ENCODE measurements at places on chromosomes 6 and 20.

- DNase-seq = no peak
Observed at GRCh38 chr6:27617046-27617687, 144.3 kb upstream of the ZNF184 start.

DNA sequence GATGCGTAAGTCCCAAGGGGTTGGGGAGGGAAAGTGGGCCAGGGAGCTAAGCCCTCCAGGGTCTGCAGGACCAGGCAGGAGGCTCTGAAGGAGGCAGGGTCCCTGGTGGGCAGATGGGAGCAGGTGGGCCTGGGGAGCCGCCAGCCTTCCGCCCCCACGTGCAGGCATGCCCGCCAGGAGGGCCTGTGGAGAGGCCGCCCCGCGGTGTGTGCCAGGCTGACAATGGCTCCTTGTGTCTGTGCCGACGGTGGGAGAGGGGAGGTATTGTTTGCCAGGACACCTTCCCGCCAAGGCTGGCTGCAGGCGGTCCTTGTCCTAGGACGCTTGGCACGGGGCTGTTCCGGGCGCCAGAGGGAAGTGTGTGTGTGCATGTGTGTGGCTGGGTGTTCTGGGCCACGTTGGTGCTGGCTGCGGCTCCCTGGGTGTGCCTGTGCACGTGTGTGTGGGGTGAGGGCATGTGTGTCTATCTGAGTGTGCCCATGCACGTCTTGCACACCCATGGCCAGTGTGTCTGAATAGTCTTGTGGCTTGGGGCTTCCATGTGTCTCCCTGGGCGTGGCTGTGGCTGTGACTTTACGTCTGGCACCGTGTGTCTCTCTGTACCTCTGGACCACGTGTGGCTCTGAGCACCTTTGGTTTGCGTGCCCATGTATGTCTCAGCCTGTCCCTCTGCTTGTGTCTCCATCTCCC is 153.0 kb downstream of the CEBPB start:
- DNase-seq = no peak

GRCh38 chr6:143260857-143261256 is 189.6 kb downstream of the ADAT2 start:
- DNase-seq = no peak

DNA sequence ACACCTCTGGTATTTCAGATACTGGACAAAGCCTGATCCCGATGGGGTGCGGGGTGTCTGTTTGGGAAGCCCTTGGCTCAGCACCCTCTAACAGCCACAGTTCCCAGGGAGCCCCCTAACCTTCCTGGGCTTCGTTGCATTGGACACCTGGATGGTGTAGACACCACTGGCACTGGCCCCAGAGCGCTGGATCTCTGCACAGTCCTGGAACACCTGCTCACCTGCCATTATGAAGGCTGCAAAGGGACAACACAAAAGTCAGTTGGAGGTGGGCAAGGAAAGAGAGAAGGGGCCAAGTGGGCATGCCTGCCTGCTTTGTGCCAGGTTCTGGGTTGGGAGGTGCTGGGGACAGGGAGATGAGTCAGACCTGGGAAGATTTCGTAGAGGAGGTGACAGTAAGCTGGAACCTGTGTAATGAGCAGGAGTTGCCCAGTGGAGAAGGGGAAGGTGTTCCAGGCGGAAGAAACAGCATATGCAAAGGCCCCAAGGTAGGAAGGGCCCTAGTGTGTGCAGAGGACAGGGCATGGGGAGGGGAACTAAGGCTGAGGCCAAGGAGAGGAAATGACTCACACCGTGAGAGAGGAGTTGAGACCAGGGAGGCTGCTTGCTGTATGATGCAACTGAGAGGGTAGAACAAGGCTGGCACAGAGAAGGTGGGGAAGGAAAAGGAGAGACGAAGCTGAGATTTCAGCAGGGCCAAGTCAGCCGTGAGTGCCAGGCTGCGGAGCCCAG is 34.9 kb downstream of the ANGPT4 start:
- no peak for DNase-seq

DNA sequence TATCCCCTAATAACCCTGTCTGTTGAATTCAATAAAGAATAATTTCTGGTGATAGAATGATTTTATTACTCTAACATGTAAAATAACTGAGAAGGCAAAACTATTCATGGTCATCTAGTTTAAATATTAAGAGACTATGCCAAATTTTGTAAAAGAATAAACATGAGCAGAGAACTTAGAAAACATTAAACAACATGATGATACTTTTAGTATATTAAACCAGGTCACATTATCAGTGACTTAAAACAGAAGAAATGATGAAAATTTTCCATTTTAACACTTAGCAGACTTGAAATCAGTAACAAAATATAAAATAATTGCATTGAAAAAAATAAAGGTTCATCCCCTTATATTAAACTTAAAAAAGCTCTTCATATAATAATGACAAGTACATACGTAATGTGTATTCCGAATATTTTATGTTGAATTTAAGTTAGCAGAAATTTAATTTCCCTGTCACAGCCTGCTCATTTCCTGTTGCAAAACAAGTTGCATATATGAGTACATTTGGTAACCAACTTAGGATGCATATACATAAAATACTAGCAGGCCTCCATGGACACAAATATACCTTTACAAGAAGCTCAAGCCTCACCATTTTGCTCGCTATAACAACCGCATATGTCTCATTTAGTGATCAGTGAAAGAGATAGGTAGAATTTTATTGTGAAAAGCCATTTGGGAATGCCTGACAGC is 40.6 kb downstream of the DTNBP1 start:
- DNase-seq = no peak

- no peak for DNase-seq
Observed at GRCh38 chr6:129662980-129663431, 47.0 kb downstream of the ARHGAP18 start.

- no peak for DNase-seq
Observed at GRCh38 chr6:131005439-131006016, 57.5 kb downstream of the EPB41L2 start.

DNA sequence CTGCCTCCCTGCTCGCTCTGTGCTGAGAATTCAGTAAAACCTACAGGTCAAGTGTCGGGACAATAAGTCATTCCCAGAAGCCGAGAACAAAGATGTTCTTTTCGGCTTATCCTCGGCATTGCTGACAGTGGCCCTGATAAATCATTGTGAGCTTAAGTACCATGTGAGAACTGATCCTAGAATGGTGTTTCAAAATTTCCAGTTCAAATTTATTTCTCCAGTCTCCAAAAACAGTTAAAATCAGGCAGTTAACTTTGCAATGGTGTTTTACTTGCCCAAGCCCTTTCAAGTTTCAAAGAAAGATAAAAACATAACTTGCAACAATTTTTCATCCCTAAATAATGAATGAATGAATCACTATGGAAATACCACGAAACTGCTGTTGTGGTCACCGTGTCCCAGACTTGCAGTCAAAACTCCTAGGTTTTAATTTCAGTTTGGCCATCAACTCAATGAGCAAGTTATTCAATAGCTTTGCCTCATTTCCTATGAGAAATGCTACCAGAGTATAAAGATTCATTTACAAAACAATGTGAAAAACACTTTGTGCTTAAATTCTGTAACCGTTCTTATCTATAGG is 4.3 kb downstream of the ATP5F1E start:
- no peak for DNase-seq

DNA sequence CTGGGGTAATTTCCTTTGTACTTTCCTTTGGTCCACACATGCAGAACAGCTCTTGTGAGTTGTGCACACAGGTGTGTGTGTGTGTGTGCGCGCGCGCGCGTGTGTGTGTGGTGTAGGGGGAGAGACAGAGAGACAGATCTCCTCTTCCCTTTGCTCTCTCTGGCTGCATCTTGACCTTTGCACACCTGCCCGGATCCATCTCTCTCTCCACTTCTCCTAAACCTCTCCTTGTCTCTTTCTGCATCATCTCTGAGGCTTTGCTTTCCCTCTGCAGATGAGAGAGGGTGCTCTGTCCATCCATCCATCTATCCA is 67.0 kb downstream of the SRC start:
- DNase-seq = no peak

DNA sequence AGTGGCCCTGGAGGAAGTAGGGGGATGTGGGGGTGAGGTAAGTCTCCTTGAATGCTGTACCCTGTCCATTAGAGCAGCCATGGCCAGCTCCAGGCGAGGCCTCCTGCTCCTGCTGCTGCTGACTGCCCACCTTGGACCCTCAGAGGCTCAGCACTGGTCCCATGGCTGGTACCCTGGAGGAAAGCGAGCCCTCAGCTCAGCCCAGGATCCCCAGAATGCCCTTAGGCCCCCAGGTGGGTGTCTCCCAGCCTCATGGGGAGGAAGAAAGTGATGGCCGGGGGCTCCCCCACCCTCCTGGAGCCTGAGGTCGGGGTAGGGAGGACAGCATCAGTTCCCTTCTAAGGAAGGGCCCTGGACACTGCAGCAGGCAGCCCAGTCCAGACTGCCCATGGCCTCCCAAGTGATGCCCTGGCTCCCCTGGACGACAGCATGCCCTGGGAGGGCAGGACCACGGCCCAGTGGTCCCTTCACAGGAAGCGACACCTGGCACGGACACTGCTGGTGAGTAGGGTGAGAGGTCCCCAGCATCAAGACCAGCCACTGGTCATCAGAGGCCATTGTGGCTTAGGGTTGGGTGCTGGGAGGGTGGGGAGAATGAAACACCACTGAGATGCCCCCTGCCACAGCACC is 1.0 kb downstream of the GNRH2 start:
- no peak for DNase-seq

DNA sequence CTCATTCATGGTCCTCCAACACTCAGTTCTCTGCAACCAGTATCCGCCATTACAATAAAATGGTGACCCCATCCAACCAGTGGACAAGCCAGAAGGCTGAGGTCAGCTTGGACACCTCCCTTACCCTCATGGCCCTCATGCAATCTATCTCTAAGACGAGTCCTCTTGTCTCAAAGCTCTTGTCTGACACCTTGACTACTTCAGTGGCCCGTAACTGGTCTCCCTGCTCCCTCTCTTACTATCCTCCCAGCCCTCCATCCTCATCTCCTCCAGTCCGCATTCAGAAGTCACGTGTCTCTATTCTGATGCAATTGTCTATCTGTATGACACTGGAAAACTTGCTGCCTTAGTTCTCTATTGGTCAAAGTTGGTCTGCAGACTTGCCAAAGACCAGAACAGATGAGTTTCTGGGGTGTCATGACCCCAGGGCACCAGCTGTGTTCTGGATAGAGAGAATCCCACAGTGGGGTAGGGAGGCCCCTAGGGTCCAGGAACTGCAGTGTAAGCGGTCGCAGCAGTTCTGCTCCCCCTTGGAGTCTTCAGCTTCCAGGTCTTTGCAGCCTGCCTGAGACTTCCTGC is 59.6 kb upstream of the RNF24 start:
- DNase-seq = no peak

DNA sequence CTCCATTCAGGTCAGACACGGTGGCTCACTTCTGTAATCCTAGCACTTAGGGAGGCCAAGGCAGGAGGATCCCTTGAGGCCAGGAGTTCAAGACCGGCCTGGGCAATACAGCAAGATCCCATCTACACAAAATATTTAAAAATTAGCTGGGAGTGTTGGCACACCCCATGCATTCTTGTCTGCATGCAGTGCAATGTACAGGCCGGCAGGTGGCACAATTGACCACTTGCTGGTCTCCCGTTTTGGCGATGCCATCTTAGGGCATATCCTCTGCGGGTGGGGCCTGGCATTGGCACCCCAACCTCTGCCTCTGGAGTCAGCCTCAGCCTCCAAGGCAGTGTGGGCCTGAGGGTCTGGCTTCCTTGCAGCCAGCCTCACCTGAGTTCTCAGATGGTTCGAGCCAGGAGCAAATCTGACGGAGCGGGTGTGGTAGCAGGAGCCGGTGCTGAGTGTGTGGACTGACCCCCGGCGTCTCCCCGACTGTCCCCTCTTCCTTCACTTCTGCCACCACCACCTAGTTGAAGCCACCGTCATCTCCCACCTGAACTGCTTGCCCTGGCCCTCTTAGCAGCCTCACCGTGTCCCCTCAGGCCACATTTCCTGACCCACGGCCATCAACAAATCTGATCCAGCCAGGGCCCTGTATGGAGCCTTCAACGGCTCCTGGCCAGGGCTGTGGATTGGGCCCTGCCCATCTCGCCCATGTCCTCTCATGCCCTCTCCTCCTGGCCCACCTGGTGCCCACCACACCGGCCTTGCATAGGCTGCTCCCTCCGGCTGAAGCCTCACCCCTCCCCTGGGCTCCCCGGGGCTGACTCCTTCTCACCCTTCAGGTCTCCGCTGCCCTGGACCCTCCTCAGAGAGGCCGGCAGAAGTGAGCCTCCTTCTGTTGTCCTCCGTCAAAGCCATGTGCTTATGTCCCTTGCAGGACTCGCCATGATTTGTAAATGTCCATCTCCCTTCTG is 44.0 kb downstream of the EFCAB8 start:
- peak; percentile 35 for DNase-seq

DNA sequence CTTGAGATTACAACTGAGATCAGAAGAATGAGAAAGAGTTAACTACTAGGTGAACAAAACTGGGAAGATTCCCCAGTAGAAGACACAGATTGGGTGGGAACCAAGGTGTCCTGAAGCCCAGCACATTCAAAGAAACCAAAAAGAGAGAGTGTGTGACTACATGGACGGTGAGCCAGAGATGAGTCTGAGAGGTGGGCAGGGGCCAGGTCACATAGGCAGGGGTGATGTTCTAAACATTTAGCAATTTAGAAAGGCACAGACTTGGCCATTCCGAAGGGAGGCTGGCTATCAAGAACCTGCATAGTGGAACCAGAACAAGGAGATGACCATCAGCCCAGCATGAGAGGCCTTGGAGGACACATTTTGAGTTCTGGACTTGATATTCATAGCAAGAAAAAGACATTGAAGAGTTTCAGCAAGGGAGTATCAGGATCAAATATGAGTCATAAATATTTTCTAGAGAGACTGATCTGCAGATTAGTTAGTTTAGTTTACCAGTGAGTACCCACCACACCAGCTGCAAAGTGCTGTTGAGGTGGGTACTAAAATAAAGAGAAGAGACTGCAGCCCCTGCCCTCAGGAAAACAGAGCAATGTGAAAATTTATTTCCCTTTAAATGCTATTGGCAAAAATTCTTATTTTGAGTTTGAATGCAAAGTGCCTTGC is 340.5 kb upstream of the PRDM1 start:
- DNase-seq = no peak

GRCh38 chr6:150153905-150154492 is 11.2 kb downstream of the PPP1R14C start:
- no peak for DNase-seq

DNA sequence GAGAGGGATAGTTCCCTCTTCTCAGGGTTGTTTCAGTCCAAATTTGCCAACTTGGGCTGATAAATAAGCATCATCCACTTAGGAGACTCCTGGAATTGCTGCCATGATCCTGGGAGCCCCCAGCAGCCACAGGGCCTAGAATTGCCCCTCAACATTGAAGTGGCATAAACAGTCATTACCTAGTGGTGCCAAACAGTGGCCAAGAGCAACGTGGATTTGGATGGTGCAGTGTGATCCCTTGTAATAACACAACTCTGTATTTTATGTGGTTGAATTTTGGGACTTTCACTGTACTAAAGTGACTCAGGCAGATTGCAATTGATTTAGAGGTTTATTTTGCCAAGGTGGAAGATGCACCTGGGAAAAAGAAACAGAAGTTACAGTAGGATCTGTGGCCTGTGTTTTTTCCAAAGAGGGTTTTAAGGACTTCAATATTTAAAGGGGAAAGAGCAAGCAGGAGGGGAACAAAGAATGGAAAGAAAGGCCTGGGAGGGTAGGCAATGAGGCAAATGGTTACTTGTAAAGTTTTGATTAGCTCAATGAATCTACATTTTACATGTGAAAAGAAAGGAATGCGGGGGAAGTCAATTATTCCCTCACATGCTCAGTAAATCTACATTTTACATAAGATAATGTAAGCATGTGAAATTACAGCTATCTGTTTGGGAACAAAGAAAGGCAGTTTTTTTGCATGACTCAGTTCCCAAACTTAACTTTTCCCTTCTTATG is 168.0 kb upstream of the NOX3 start:
- no peak for DNase-seq

GRCh38 chr20:37411408-37412219 is 65.7 kb downstream of the SRC start:
- no peak for DNase-seq

Measured in T-helper 1 cell (primary cell).